NCI-H82 (cell line): ENCODE measurements at places on chromosomes 4 and X.
A peak's percentile ranks its signal among the peaks of the same experiment; 100 is the strongest.

DNA sequence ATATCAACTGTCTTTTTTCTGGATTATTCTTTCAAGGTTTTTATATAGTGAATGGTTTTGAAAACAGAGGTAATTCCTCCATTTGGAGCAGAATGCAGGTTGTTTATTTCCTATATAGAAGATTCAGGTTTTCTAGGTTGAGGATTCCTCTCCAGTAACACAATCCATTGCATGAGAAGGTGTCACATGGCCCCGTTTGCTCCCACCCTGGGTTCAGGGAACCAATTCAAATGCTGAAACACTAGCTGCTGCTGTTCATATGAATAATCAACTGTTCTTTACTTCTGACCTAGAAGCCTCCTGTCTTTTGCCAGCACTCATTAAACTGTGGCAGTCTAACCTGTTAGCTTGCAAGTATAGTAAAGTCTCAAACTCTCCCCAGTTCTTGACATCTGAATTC is 1316.9 kb upstream of the TENM3 start:
- DNase-seq, result no peak

DNA sequence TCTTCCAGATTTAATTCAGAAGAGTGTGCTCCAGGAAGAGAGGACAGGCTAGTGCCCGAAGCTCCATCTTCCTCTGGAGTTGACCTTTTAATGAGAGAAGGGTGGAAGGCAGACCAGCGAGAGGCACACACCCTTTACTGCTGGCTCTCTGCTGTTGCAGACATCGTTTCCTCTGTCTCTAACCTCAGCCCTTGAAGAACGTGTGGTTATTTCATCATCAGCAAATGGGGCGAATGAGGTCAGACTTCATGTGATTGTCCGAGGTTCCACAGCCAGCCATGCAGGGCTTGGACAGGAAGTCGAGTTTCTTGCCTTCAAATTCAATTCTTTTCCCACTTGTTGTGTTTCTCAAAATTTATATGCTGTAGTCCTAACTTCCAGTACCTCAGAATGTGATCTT is 155.2 kb upstream of the MSX1 start:
- DNase-seq, result no peak

GRCh38 chr4:138852681-138853080 is 162.9 kb upstream of the NOCT start:
- no peak for DNase-seq

DNA sequence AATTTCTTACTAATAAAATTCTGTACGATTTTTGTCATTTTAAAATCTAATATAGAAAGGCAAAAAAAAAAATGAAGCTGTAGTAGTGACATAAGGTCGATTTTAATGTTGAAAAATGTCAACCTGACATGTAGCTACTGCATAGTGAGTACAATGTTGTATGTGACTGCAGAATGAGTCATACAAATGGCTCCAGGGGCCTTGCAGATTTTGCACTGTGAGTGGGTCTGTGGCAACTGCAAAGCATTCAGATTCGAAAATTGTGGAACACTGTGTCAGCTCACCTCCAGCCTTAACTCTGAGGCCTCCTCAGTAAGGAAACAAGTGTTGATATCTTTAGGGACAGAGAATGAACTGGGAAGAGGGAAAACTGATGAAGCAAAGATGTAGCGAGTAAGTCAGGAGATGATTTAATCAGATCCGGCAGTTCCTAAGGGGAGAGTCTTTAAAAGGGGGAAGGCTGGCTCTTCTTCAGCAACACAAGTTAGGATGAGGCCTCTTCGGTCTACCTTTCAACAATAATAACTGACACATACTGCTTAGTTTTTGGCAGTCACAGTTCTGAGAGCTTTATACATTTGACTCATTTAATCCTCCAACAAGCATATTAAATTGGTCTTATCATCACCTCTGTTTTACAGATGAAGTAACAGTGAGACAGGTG is 24.9 kb downstream of the TKTL2 start:
- no peak for DNase-seq

DNA sequence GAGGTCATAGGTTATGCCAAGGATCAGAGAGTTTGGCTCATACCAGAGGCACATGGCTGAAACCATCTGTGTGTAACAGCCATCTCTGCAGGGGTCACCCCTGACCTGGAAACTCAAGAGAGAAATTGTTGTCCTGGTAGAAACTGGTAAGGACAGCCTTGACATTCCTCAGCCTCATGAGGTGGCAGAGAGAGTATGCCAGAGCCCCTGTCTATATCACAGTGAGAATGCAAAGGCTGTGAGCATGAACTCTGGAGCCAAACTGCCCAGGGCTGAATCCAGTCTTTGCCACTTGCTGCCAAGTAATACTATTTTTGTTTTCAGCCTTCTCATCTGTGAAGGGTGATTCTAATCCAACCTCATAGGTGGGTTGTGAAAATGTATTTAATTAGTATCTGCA is 37.1 kb upstream of the CCDC149 start:
- no peak for DNase-seq

- no peak for DNase-seq
Measured at GRCh38 chrX:24902806-24903205, 113.0 kb downstream of the ARX start.

GRCh38 chr4:10703156-10703555 is 18.6 kb upstream of the CLNK start:
- no peak for DNase-seq

DNA sequence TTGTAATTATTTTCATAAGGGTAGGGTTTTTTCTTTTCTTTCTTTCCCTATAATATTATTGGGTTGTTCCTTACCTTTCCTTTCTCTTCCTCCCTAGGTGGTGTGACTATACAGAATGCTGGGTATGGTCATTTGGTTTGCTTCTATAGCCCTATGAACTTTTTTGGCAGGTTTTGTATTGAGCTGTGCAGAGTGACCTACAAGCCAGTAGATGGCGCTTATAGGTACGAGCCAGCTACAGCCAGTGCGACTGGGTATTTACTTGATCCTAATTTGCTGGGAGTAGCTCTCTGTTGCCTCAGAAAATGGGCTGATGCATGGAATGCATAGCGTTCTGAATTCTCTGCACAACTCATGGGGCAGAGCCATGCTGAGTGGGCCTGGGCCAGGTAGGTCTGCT is 423.3 kb downstream of the MAGEE1 start:
- DNase-seq, result peak; percentile 54

- peak; percentile 5 for DNase-seq
Measured at GRCh38 chr4:56186808-56187523, 200.3 kb downstream of the AASDH start.

GRCh38 chr4:106362086-106362825 is 6.3 kb downstream of the GIMD1 start:
- no peak for DNase-seq

GRCh38 chrX:24168807-24169206 is 19.3 kb downstream of the ZFX start:
- DNase-seq, result no peak

DNA sequence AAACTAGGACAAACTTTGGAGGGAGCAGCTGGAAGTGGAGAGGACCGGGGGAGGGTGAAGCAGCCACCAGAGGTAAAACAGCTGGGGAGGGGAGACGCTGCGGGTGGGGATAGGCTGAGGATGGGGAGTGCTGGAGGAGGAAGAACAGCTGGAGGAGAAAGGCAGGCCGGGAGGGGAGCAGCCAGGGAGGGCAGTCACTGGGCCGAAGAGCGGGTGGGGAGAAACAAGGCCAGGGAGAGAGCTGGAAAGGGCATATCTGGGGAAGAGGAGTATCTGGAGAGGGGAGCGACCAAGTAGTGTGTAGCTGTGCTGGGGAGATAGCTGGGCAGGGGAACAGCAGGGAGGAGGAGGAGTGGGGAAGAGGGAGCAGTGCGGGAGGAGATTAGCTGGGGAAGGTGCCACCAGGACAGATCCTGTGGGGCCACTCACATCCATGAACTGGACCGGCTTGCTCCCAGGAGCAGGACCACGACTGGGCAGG is 2.7 kb downstream of the SLC38A5 start:
- DNase-seq, result peak; percentile 64

DNA sequence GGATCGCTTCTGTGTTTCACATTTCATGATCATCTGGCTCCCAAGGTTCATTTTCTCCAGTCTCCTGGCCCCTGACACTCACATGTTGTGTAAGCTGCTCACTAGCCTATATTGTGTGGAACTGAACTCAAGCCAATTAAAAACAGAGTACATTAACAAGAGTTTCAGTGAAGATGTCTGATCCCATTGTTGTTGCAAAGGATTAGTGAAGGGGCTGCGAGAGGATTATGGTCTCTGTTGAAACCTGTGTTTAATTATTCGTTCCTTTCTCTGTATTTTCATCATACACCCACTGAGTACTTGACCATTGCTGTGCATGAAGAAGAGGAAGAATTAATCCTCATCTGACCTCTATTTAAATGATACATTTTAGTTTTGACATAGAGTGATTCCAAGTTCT is 54.7 kb downstream of the AFF2 start:
- DNase-seq, result peak; percentile 91

DNA sequence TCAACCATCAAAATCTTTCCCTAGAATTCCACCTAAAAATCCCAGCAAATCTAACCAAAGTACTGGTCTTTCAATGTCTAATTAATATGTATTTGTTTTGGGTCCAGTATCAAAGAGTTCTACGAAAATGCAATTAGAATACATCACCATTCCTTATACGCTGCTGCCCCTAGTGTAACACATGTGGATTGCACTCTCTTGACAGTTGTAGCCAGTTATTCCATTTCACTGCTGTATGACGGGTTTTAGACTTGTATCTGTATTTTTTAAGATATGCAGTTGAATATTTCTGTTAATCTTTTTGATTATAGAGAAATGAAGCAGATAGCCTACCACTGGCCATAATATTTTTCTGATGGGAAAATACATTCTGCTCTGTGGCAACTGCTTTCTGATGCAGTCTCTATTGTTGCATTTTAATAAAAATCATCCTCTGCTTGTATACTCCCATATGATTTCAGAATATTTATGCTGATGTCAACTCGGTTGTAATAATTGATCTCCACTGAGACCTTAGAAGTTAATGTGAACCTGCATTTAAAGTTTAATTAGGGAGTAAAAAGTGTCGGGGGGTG is 17.1 kb upstream of the PAGE2B start:
- peak; percentile 43 for DNase-seq

DNA sequence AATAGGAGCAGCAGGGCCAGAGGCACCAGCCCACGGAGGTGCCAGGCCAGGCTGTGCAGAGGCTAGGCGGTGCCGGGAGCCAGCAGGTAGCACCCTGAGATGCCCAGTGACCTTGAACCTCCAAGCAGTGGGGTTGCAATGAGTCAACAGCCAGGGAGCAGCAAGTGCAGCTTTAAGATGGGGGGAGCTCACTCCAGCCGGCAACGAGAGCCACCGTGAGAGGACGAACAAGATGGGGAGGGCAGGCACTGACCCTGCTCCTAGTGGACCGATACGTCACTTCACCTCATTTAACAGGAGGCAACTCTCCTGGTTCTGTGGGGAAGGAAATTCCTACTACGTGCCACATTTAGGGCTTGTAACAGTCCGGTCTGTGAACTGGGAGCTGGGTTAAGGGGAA is 4.8 kb downstream of the LETM1 start:
- no peak for DNase-seq

- DNase-seq, result peak; percentile 30
Measured at GRCh38 chr4:40576651-40577480, 52.8 kb downstream of the RBM47 start.

DNA sequence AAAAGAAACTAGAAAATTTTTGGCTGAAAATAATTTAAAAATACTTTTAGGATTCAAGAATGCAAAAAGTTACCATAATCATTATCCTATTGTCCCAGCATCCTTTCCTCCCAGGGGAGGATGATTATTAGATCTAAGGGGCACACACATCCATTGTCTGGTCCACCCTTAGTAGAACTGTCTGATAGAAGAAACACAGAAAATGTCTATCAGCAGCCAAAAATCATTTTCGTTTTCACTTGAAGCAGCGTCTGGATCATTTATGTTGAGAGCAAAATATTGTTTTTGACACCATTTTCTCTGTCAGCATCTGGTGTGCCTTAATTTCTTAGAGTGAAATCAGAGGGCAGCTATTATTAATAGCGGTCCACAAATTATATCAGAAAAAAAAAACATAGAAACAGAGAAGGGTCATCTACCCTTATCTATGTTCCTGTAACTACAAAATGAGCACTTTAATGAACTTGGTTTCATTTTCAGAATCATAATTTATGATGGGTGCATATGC is 446.3 kb downstream of the TRAM1L1 start:
- no peak for DNase-seq

GRCh38 chr4:56164907-56165306 is 216.2 kb downstream of the CEP135 start:
- no peak for DNase-seq

GRCh38 chr4:8070736-8071718 is 87.6 kb downstream of the ABLIM2 start:
- DNase-seq, result no peak

DNA sequence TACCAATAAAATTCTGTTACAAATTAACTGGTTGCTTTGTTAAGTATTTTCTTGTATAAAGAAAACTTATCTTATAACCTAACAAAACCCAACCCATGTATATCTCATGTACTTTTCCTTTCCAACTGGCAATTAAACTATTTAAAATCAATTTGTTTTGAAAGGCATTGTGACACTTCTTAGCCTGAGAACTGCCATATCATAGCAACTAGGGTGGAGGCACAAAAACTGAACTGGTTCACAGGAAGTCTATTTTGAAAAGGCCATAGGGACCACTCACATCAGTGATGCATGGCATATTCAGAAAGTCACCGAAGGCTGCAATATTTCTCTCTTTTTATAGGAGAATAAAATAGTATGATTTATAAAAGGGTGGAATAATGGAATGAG is 40.5 kb upstream of the ARSJ start:
- DNase-seq, result no peak

DNA sequence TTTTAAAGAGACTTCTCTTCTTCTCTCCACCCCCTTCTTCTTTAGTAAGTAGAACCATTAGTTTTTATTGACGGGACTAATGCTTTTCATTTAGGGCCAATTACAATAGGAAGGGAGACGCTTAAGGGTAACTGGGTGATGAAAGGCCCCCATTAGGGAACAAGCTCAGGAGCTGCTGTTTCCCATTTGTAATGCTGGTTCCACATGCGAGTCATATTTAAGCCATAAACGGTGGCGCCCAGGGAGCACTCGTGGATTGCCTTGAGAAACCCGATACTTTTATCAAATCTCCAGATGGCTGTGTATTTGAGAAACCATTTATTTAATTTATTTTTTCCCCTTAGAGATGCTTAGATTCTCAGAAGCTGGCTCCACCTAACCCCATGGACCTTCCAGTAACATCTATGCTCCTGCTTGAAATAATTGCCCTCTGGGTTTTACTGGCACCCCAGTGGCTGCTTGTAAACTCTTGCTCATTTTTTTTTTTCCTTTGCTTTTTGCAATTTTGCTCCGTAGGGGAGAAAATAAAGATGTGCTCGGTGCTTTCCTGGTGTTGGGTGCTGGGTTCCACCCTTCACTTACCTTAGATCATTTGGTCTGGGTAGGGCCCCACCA is 124.2 kb upstream of the MSX1 start:
- DNase-seq, result peak; percentile 47

DNA sequence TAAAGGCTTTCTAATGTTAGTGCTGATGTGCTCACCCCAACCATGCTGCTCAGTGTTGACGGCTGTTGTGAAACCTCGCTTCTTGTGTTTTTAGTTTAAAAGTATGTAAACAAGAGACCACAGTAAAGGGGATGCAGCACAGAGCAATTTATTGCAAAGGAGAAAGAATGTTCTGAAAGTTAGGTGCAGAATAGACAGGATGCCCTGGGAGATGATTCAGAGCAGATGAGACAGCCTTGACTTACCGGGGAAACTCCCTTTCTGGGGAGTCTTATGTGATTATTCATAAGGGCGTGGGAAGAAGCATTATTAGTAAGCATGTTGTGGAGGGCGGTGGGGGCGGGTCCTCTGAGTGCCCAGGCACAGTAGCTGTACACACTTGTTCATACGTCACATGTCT is 47.7 kb downstream of the EVC start:
- DNase-seq, result no peak

- DNase-seq, result no peak
Measured at GRCh38 chr4:140174543-140174942, 20.6 kb upstream of the MAML3 start.

GRCh38 chr4:4591071-4591470 is 49.2 kb upstream of the STX18 start:
- DNase-seq, result no peak
